ENCODE measurements at places on chromosomes 12 and 14. TPM values are rescaled to one million over a fixed set of nuclear protein-coding genes. Genes with fewer than 3 reads are reported as not detected.

The GNPTAB gene
- 10.0 TPM for total RNA-seq

DNA sequence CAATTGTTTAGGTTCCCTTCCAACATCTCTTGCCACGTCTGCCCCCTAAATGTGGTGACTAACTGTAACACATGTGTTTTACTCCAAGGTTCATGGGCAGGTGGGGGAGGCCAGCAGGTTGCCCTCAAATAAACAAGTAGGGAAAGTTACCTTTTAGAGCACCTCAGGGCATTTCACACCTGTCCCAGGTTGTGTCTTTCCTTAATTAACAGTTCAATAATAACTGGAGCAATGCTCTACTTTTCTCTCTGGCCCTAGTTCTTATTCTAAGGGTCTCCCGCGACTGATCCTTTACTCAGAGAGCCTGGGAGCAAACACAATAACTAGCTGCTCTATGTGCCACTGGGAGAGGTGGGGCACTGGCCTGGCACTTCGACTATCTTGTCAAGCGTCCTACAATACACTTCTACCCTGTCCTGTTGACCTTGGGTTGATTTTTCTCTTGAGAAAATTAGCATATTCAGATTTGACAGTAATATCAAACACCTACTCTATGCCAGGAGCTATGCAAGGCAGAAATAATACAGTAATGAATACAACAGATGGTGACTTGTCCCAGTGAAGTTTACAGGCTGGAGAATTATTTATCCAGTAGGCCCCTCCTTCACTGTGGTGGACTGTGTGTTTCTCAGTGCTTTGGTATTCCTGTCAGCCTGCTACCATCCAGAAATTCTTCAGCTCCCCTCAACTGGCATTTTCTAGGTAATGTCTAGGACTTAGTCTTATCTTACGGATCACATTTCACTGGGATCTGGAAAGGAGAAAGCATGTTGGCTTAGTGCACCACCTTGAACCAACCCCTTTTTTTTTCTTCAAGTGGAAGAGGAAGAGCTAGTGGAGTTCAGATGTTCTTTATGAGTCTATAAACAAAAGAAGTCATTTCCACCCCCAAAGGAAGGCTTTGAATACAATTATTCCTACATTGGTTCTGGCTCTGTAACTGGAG lies 202.6 kb downstream of the CRADD start:
- no peaks in the 10 kb centered on the region for H3K27me3 ChIP-seq
- H3K36me3 ChIP-seq, result no peaks in the 10 kb centered on the region
- no peak overlapping the region for H3K4me3 ChIP-seq
- no peaks in the 10 kb centered on the region for H3K4me1 ChIP-seq

DNA sequence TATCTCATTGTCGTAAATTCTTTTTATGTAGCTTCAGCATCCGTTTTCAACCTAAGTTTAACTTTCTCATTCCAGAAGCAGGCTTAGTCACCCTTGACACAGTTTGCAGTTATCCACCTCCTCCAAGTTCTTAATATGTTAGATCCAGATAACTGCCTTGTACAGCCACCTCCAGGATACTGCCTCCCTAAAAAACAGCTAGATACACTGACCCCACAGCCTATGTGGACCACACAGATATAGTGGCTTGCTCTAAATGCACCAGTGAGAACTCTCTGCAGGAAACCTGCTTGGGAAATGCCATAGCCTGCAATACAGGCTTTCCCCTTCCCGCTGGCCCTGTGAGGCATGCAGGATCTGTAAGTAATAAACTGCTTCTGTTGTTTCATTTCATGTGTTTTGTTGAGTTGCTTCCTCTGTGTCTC lies 11.1 kb upstream of the RTL1 start:
- no peaks in the 10 kb centered on the region for H3K4me1 ChIP-seq
- peaks cover 2% of the 10 kb centered on the region for H3K27me3 ChIP-seq
- no peak overlapping the region for H3K27ac ChIP-seq
- DNase-seq, result no peak
- no peaks in the 10 kb centered on the region for H3K36me3 ChIP-seq

The GALNT8 gene
- total RNA-seq, result not detected

GRCh38 chr12:1839956-1840951 lies 19.9 kb downstream of the LRTM2 start:
- no peak overlapping the region for H3K4me3 ChIP-seq
- no peak for DNase-seq
- H3K27ac ChIP-seq, result no peak overlapping the region
- H3K4me1 ChIP-seq, result peaks cover 33% of the 10 kb centered on the region
- no peaks in the 10 kb centered on the region for H3K36me3 ChIP-seq

DNA sequence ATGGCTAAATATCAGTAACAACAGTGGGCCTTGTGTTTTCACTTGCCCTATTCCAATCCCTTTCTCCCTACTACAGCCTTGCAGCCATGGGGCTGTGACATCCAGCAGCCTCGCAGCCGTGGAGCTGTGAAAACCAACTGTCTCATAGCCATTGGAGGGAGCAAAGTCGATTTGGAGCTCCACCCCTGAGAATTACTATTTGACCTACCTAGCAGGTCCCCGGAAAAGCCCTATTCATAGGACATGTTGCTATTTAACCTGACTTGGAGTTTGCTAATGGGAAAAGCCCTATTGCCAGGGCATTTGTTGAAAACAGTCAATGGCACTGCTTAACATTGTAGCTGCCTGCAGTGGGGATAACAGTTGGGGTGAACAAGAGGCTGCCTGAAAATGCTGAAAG lies 33.3 kb downstream of the ERG28 start:
- DNase-seq, result no peak
- no peaks in the 10 kb centered on the region for H3K36me3 ChIP-seq
- H3K27me3 ChIP-seq, result no peaks in the 10 kb centered on the region
- H3K4me3 ChIP-seq, result no peak overlapping the region
- no peak overlapping the region for H3K27ac ChIP-seq
- H3K4me1 ChIP-seq, result peaks cover 24% of the 10 kb centered on the region

DNA sequence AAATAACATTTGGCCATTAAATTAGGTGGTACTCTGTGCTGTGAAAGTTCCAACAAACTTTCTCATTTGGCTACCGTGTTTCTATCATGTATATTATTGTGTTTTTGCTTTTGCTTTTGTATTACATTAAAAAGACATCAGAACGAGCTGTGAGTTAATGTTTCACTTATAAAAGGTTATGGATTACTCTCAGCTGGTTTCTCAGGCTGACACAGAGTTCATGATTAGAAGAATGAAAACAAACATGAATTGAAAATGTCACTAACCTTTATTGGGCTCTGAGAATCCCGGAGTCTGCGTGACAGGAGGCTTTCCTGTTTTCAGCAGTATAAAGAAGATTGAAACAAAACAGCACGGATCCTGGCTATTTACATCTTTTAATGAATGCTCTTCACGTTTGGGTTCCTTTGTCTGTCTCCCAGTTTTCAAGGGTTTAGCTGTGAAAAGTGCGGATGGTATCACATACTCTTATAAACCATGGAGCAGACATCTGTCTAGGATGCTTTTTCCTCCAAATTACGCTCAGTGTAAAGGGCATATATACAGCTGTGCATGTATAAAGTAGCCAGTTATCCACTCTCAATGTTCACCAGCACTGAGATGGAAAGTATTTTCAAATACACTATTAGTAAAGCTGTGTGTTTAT lies 153.6 kb downstream of the PTCSC3 start:
- DNase-seq, result no peak
- no peak overlapping the region for H3K4me3 ChIP-seq
- H3K27ac ChIP-seq, result peak overlapping the region; percentile 19

The BEST3 gene
- not detected for total RNA-seq

GRCh38 chr12:39483597-39483996 lies 40.7 kb upstream of the KIF21A start:
- no peak overlapping the region for H3K4me3 ChIP-seq
- no peak for DNase-seq
- no peak overlapping the region for H3K27ac ChIP-seq
- no peaks in the 10 kb centered on the region for H3K4me1 ChIP-seq
- no peaks in the 10 kb centered on the region for H3K36me3 ChIP-seq

GRCh38 chr14:46325157-46325556 lies 326.4 kb downstream of the RPL10L start:
- no peak overlapping the region for H3K4me3 ChIP-seq
- no peaks in the 10 kb centered on the region for H3K27me3 ChIP-seq
- no peak for DNase-seq
- H3K27ac ChIP-seq, result no peak overlapping the region

The SERPINA12 gene
- not detected for total RNA-seq

- no peaks in the 10 kb centered on the region for H3K27me3 ChIP-seq
- no peak overlapping the region for H3K27ac ChIP-seq
- peaks cover 34% of the 10 kb centered on the region for H3K4me1 ChIP-seq
- H3K4me3 ChIP-seq, result no peak overlapping the region
- DNase-seq, result no peak
- H3K36me3 ChIP-seq, result no peaks in the 10 kb centered on the region
Measured at GRCh38 chr12:26112703-26113147, 12.1 kb downstream of the BHLHE41 start.

- no peaks in the 10 kb centered on the region for H3K27me3 ChIP-seq
- no peak overlapping the region for H3K27ac ChIP-seq
- peak overlapping the region; percentile 72 for H3K4me3 ChIP-seq
- DNase-seq, result no peak
- peaks cover 26% of the 10 kb centered on the region for H3K4me1 ChIP-seq
Measured at GRCh38 chr12:7934889-7935492, 996 bp downstream of the SLC2A3 start.

GRCh38 chr12:100229876-100230275 lies 29.3 kb downstream of the ACTR6 start:
- no peaks in the 10 kb centered on the region for H3K27me3 ChIP-seq
- H3K4me1 ChIP-seq, result 0 out of 2 replicates have a peak, but pooled peaks cover 2% of the 10 kb centered on the region
- no peak overlapping the region for H3K27ac ChIP-seq
- DNase-seq, result no peak

GRCh38 chr14:104364830-104365229 lies 214.7 kb upstream of the C14orf180 start:
- no peak overlapping the region for H3K4me3 ChIP-seq
- no peaks in the 10 kb centered on the region for H3K27me3 ChIP-seq
- H3K27ac ChIP-seq, result no peak overlapping the region
- no peaks in the 10 kb centered on the region for H3K4me1 ChIP-seq

GRCh38 chr14:101898416-101898815 lies 66.0 kb upstream of the DYNC1H1 start:
- no peaks in the 10 kb centered on the region for H3K27me3 ChIP-seq
- no peak overlapping the region for H3K4me3 ChIP-seq
- no peak overlapping the region for H3K27ac ChIP-seq
- peaks cover 59% of the 10 kb centered on the region for H3K36me3 ChIP-seq
- no peak for DNase-seq
- H3K4me1 ChIP-seq, result no peaks in the 10 kb centered on the region

The SLC24A4 gene
- not detected for total RNA-seq

DNA sequence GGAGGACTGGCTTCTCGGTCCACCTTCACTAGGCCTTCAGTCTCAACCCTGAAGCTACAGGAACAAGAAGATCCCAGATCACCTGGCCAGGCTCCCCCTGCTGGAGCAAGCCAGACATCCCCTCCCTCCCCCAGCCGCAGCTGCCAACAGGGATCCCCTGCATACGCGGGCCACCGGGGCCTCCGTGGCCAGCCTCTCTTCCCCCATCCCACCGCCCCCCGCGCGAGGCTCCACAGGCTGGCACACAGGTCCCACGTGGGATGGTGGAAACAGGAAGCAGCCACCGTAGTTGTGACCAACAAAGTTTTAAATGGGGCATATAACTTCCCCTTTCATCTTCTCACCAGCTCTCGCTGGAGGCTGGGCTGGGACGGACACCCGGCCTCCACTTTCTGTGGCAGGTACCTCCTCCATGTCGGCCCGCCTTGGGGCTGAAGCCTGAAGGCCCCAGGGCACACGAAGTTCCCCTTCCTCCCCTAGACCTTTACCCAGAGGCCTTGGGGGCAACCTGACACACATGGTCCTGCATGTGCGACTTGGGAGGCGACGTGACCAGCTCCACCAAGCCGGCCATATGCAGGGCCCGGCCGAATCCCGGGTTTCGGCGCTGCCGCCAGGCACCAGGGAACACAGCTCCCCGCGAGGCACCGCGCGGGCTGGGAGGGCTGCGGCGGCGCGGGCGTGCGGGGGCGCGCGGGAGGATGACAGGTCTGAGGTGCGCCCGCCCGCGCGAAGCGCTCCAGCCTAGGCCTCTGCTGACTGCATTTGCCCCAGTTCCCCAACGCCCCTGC lies 44.4 kb upstream of the PNMA1 start:
- peak overlapping the region; percentile 89 for H3K27ac ChIP-seq
- no peaks in the 10 kb centered on the region for H3K36me3 ChIP-seq
- peak; percentile 97 for DNase-seq
- H3K4me1 ChIP-seq, result peaks cover 89% of the 10 kb centered on the region
- peak overlapping the region; percentile 82 for H3K4me3 ChIP-seq

DNA sequence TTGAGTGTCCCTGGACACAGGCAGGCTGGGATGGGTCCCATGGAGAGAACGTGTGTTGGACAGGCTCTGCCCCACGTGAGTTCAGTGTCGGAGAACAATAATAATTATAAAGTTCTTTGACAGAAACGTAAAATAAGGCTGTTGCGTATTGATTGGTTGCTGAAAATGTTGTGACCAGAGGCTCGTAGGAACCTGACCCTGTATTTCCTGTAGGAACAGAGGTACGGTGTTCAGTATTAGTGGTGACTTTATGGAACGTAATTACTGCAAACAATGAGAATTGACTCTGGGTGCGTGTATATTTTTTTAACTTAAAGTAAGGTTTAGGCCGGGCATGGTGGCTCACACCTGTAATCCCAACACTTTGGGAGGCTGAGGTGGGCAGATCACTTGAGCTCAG lies 7.8 kb downstream of the MTA1 start:
- H3K4me3 ChIP-seq, result no peak overlapping the region
- peaks cover 30% of the 10 kb centered on the region for H3K36me3 ChIP-seq
- no peaks in the 10 kb centered on the region for H3K27me3 ChIP-seq

DNA sequence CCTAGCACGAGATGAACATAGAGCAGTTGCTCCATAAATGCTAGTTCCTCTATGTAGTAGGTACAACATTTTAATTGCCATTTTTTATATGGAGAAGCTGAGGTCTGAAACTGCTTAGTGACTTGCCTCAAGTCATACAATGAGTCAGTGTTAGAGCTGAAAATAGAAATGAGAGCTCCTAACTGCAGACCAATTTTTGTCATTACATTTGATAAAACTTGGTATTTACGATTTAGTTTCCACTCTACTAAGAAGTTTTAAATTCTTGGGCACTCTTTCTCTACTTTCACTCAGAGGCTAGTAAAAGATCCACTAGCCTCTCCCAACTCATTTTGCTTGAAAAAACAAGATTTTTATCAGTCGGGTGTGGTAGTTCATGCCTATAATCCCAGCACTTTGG lies 8.1 kb upstream of the TMED10 start:
- H3K27ac ChIP-seq, result no peak overlapping the region
- DNase-seq, result no peak
- no peaks in the 10 kb centered on the region for H3K27me3 ChIP-seq
- peaks cover 24% of the 10 kb centered on the region for H3K4me1 ChIP-seq
- H3K36me3 ChIP-seq, result no peaks in the 10 kb centered on the region

- peaks cover 4% of the 10 kb centered on the region for H3K4me1 ChIP-seq
- no peak overlapping the region for H3K27ac ChIP-seq
- DNase-seq, result no peak
- H3K4me3 ChIP-seq, result no peak overlapping the region
- H3K36me3 ChIP-seq, result no peaks in the 10 kb centered on the region
Measured at GRCh38 chr12:123907726-123908476, 64.7 kb downstream of the CCDC92 start.

DNA sequence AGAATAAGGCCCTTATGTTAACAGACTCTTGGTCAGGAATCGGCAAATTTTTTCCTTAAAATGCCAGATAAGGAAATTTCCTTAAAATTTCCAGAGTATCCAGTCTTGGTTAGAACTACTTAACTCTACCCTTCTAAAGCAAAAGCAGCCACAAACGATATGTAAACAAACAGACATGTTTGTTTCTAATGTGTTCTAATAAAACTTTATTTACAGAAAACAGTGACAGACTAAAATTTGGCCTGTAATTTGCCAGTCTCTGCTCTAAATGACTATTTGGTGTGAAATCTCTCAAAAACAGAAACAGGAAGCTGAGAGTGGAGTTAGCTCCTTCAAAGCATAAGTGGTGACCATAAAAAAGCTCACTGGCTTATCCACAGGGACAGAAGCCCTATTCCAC lies 78.2 kb downstream of the PRKAB1 start:
- H3K27ac ChIP-seq, result no peak overlapping the region
- peaks cover 42% of the 10 kb centered on the region for H3K36me3 ChIP-seq
- no peak overlapping the region for H3K4me3 ChIP-seq
- no peaks in the 10 kb centered on the region for H3K27me3 ChIP-seq
